ENCODE measurements at places on chromosomes 6 and 20. TPM values are rescaled to one million over a fixed set of nuclear protein-coding genes. Genes with fewer than 3 reads are reported as not detected.
A peak's percentile ranks its signal among the peaks of the same experiment; 100 is the strongest.

The MAPK13 gene
- 30.2 TPM for total RNA-seq

The SOX4 gene
- 18.2 TPM for total RNA-seq

The DLK2 gene
- total RNA-seq: 8.9 TPM

GRCh38 chr6:152271776-152272464 lies 365.2 kb downstream of the SYNE1 start:
- no peak for DNase-seq

DNA sequence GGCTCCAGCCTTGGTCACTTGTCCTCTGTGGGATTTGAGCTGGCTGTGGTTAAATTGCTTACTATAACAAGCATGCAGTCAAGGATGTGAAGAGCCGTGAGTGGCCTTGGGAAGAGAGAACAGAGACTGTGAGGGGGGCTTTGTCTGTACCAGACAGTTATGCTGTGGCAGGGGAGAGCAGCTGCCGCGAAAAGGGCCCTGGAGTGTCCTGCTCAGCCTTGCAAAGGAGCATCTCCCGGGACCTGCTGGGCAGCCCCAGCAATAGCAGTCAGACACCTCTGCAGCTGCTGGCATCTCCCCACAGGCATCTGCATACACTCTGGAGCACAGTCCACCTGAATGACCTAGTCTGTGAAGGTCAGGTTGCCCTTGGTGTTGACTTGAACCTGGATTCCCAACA lies 6.3 kb downstream of the EBF4 start:
- DNase-seq: no peak

DNA sequence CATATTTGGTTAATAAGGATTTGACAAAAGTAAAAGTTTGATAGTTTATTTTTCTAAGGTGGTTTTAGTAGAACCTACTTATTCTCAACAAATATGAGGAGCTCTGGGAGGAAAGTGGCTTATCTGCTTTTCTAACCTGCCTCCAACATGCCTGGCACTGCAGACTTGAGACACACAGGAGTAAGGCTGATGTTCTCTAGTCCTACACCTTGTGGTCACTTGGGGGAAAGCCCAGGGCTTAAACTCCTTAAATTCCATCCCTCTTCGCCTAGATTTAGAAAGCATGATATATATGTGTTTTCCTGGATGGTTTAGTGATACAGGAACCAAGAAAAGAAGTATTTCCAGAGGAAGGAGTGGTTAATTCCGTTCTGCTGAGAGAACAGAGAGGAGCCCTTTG lies 39.9 kb upstream of the SAMD5 start:
- DNase-seq: no peak

- DNase-seq: no peak
Observed at GRCh38 chr6:108685970-108686369, 125.3 kb downstream of the FOXO3 start.

The NNAT gene
- 82.1 TPM for total RNA-seq

DNA sequence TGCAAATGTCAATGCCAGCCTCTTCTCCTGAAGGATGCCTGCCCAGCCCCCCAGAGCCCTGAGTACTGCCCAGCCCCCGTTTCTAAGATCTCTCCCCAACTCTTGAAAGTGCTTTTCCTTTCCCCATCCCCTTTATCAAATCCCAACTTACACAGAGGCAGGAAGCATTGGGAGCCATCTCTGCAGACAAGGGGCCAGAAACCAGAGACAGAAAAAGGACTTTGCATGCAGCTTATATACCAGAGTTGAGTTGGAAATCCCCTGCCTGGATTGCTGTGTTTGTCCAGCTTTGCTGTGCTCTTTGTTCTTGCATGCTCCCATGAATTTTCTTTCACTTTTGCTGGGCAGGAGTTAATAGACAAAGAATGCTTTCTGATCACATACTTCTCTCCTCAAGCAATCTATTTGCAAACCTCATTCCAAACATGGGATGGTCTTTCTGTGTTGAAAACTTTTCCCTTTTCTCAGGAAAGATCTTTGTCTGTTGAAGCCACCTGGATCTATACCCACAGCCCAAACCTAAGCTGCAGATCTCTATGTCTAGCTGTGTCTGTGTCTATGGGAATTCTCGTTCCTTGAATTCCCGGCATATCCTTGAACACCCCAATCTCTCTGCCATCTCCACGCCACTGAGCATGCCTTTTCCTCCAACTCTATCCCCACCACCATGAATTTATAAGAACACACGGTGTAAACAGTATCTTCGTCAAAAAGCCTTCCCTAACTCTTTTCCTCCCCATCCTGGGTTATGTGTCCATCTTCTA lies at the start of gene UBD:
Gene UBD, minus strand, starts transcription at position 209 of the 764 bp plus-strand sequence. Its CDS starts 31 bp downstream, at position 178.
- DNase-seq: no peak

GRCh38 chr6:146855889-146856288 lies 257.1 kb downstream of the ADGB start:
- no peak for DNase-seq

GRCh38 chr6:5979650-5980420 lies 26.9 kb downstream of the NRN1 start:
- DNase-seq: no peak

DNA sequence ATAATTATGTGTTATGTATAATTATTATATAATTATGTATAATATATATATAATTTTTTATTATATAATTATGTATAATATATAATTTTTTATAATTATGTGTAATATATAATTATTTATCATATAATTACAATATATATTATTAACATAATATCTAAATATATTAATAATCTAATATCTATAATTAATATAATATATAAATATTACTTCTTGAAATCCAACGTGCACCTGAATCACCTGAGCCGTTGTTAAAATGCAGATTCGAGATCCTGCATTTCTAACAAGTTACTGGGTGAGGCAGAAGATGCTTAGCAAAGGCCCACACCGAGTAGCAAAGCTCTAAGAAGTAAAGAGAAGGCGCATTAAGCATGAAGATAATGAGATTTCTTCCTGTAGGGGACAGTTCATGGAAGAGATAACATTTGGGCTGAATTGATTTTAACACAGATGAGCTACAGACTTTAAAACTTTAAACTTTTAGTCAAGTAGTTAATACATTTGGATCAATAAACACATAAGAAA lies 406.4 kb upstream of the PLCB4 start:
- no peak for DNase-seq

DNA sequence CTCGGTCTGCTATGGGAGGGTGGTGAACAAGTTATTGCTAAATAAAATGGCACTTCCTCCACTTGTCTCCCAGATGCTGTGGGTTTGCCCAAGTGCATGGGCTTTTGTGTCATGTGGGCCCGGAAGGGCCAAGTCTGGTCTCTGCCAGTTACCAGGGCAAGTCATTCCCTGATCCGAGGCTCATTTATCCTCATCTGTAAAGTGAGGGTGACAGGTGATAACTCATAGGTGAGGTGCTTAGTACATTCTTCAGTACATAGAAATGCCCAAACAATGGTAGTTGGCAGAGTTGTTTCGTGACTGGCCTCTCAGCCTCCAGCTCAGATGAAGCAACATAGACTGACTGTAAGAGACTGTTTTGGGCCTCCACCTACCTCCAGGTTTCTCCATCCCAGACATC lies 2.0 kb upstream of the MUCL3 start:
- DNase-seq: no peak

GRCh38 chr6:37860226-37860839 lies 40.8 kb downstream of the ZFAND3 start:
- no peak for DNase-seq

The JAG1 gene
- total RNA-seq: 49.0 TPM

DNA sequence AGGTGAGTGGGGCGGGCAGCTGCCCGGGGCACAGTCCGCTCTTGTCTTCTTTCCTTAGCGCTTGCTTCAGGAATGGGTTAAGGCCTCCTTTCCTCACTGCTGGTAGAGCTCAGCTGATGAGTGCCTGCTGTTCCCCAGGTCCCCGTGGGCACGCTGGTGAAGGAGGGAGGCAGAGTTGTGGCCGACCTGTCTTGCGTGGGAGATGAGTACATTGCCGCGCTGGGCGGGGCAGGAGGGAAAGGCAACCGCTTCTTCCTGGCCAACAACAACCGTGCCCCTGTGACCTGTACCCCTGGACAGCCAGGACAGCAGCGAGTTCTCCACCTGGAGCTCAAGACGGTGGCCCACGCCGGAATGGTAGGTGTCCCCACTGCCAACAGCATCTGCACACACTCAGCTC lies 15.7 kb downstream of the MTG2 start:
- DNase-seq: no peak

- DNase-seq: peak; percentile 65
Observed at GRCh38 chr6:169240125-169240524, 13.5 kb downstream of the THBS2 start.

The C6orf15 gene
- total RNA-seq: 0.59 TPM

GRCh38 chr20:40744818-40745175 lies 55.8 kb upstream of the MAFB start:
- no peak for DNase-seq

The CASS4 gene
- 2.2 TPM for total RNA-seq

- no peak for DNase-seq
Observed at GRCh38 chr6:110853754-110854477, 20.7 kb upstream of the AMD1 start.

DNA sequence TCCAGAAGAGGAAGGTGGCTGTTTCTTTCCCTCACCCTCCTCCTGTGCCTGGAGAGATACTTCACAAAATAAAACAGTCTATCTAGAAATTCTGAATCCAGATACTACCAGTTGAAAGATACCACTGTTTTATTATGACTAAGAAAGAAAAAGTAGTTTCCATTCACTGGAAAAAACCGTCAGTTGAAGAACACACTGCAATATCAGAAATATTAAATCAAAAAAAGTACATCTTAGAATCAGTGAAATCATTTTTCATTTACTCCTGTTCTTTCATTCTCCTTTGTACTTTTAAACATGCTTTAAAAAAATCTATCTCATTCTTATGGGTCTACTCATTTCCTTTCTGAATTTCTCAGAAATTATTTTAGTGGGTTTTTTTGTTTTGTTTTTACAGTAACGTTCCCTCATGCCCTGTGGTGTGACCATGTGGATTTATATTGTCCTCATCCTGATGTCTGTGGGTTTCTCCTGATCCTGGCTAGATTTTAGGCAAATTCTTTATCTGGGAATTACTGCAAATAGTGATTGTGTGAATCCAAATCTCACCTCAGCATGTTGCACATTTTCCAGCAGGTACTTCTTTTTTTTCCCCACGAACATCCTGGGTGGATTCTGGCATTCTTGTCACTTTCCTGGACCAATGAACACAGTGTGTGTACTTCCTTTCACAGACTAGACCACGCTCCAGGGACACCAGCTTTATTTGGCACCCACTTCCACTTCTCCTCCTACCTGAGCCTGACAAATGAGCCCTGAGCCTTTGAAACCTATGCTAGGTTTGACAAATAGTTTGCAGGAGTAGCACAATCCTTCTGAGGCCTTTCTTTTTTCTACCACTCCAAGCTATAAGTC lies 114.0 kb upstream of the LAMP5 start:
- DNase-seq: no peak

DNA sequence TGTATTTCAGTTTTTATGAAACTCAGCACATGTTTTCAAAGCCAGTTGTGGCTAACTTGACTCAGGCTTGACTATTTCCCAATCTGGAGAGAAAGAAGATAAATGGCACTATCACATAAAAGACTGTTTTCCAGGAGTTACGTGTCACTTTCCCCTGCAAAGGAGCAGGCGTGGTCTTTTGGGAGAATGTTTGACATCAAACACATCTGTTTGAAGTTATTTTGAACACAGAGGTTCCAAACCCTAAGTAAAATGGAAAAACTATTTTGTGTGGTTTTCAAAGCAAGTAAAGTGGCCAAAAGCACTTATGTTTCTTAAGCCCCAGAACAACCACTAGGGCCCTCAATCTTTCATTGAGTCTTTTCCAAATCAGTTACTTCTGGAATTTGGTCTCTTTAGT lies 89.7 kb downstream of the FOXF2 start:
- DNase-seq: no peak

GRCh38 chr20:62924442-62925075 lies 1.7 kb downstream of the DIDO1 start:
- peak; percentile 54 for DNase-seq

DNA sequence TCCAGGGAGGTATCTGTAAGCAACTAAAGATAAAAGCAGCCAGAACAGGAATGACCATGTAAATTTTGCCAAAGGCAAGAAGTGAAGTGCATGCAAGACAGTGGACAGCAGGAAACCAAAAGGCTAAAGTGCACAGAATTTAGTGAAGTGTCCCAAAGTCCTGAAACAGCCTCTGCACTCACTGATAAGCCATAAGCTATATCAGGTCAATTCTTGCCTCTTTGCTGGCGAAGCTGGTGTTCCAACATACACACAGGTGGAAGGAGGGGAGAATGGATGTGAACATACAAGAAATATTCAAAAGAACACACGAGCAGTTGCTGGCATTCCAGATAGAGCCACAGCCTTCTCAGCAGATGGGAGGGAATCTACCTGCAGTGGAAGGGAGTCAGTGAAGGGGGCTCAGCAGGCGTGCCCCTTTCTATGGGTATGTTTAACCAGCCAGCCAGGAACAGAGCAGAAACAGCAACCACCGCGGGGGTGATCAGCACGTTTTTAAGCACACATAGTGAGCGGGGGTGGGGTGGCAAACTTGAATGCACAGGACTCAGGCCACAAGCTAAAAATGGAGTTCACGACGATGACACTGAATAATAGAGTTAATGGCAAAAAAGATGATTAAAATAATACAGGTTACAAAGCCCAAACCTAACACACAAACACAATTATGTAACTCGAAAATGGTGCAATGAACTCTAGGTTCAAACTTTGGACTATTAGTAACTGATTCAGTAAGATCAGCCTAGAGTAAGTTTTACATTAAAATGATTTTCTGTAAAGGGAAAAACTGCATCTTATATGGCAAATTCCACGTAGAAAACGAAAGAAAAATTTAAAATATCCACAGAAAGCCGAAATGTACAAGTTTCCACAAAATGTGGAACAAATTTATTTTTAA lies 1.2 kb downstream of the ECI2 start:
- no peak for DNase-seq

DNA sequence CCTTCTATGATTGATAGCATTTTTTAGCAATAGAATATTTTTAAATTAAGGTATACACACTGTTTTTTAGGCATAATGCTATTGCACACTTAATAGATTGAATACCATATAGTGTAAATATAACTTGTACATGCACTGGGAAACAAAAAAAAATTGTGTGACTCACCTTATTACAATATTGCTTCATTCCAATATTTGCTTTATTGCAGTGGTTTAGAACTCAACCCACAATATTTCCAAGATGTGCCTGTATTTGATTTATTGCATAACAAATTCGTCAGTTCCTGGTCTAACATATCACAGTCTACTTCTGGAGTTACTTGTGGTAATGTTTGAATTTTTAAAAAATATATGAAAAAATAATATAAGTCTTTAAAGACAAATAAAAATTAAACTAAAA lies 41.9 kb upstream of the DEFB112 start:
- DNase-seq: no peak

GRCh38 chr6:135537741-135538301 lies 40.3 kb upstream of the AHI1 start:
- DNase-seq: no peak

DNA sequence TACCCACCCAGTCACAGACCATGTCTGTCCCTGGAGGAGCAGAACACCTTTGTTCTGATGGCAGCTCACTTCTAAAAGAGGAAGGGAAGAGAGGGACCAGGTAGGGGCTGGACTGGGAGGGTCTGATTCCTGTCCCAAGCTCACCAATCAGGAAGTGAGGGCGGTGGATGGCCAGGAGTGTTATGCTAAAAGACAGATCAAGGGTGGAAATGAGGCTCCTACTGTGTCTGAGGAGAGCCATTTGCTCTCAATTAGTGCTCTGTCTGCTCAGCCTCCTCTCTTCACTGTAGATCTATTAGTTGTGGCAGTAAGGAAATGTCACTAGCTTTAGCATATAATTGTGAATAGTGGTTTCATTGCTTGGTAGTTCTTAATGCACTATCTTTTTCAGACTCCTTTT lies 72.5 kb downstream of the ARMC2 start:
- DNase-seq: no peak

GRCh38 chr20:24823989-24824693 lies 124.9 kb upstream of the CST7 start:
- DNase-seq: no peak

Measured in breast epithelium (tissue), 4 donors.